ENCODE measurements at places on chromosomes 16 and 17. TPM values are rescaled to one million over a fixed set of nuclear protein-coding genes. Genes with fewer than 3 reads are reported as not detected.

SRCIN1 gene
- total RNA-seq: under 0.01 TPM

KRT15 gene
- 2.9 TPM for total RNA-seq

HOXB6 gene
- 0.83 TPM for total RNA-seq

ALOXE3 gene
- total RNA-seq: under 0.01 TPM

PPY gene
- not detected for total RNA-seq

ZNF423 gene
- 0.99 TPM for total RNA-seq

PRSS22 gene
- total RNA-seq: not detected

MYH13 gene
- total RNA-seq: not detected

ZSCAN10 gene
- not detected for total RNA-seq

ZG16 gene
- total RNA-seq: not detected

CA4 gene
- total RNA-seq: not detected

PDE6G gene
- not detected for total RNA-seq

WSCD1 gene
- total RNA-seq: 0.15 TPM

ESRP2 gene
- 0.99 TPM for total RNA-seq

TMC5 gene
- total RNA-seq: not detected

ZPBP2 gene
- not detected for total RNA-seq

DLX4 gene
- not detected for total RNA-seq

GNAO1 gene
- under 0.01 TPM for total RNA-seq

FBXO47 gene
- not detected for total RNA-seq

POLR2A gene
- total RNA-seq: 111 TPM

PLXDC1 gene
- total RNA-seq: 11.8 TPM

KRT40 gene
- total RNA-seq: not detected

SMIM36 gene
- total RNA-seq: not detected

DNAJA3 gene
- total RNA-seq: 59.0 TPM

UBE2Z gene
- total RNA-seq: 118 TPM

SNF8 gene
- total RNA-seq: 149 TPM

CIBAR2 gene
- total RNA-seq: not detected

WNT3 gene
- total RNA-seq: 1.2 TPM

RGS11 gene
- 10.6 TPM for total RNA-seq

KRT25 gene
- not detected for total RNA-seq

NOG gene
- not detected for total RNA-seq

KRTAP9-8 gene
- total RNA-seq: not detected

GPR142 gene
- total RNA-seq: 1.3 TPM

ALOX15B gene
- total RNA-seq: 0.17 TPM

ANKRD40CL gene
- total RNA-seq: not detected

ACE gene
- 7.9 TPM for total RNA-seq

CAPNS2 gene
- 0.99 TPM for total RNA-seq

RAB26 gene
- 2.9 TPM for total RNA-seq

KRT36 gene
- not detected for total RNA-seq

SAMD14 gene
- 2.2 TPM for total RNA-seq
